ENCODE measurements at places on chromosomes 3 and 15.
A peak's percentile ranks its signal among the peaks of the same experiment; 100 is the strongest.

DNA sequence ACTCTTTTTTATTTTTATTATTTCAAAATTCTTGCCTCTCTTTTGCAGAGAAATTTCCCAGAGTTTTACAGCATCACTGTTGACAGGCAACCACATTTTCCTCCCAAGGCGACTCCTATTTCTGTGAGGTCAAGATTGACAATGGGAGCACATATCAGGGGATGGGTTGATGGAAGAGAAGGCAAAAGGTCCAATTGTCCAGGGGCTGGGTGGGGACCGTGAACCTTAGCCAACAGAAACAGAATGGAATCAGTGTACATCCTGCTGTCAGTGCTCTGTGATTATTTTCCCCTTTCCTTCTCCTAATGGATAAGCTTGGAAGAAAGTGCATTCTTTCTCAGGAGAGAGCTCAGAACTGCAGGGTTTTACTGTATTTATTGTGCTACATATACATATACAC is 42.4 kb downstream of the CNTN6 start:
- no peak for DNase-seq

GRCh38 chr3:58609990-58610389 is 32.8 kb upstream of the FAM107A start:
- DNase-seq, result no peak

GRCh38 chr15:57849317-57849716 is 142.8 kb downstream of the POLR2M start:
- DNase-seq, result no peak

DNA sequence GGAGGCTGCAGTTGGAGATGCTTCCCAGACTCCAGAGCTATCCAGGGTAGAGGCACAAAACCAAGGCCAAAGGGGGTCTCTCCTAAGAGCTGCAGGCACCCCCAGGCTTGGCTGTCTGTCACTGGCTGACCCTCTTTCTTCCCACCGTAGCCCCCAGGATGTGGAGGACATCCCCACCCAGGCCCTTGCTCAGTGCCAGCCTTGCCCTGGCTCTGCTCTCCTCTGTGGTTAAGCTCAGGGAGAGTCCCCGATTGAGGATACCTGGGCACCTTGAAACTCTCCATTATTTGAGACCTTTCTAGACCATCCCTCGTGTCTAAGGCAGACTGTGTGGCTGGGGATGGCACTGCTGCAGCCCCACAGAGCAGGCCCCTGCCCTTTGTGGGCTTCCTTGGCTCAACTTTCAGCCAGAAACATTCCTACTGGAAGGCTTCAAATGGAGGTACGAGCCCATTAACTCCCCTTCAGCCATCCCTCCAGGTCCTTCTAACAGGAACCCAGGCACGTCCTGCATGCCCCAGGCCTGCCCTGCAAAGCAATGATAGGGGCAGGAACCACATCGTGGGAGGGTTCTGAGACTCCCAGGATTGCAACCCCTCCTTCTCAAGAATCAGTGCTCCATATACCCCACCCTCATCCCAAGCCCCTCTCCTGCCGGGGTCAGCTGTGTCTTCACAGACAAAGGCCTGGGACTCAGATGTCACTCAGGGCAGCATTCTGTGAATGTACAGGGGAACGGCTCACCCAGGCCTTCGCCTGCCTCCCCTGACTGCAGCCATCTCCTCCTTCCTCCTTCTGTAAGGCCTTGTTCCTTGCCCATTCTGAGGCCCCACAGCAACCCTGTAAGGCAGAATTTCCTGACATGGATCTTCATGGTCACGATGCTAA is 102.9 kb upstream of the ABHD17C start:
- DNase-seq, result no peak

- DNase-seq, result no peak
These were observed 89.4 kb upstream of the FEZF2 start for GRCh38 chr3:62462788-62463187.

GRCh38 chr3:76203578-76203977 is 418.2 kb upstream of the ZNF717 start:
- DNase-seq, result no peak

DNA sequence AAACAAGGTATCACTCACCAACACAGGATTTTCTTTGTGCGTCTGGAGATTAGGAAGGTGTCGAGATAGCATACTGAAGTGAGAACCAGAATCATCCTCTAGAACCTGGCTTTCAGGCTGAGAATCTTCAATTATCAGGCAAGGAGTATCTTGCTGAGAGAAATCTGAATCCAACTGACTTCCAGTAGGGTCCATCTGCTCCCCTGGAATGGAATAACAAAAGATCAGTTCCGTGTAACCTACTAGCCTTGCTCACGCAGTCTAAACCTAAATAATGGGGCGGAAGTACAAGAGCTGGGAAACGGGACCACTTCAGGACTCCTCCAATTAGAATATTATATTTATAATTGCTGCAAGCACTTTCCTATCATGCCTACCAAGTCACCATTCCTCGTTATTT is 690 bp downstream of the TP53BP1 start:
- peak; percentile 9 for DNase-seq

DNA sequence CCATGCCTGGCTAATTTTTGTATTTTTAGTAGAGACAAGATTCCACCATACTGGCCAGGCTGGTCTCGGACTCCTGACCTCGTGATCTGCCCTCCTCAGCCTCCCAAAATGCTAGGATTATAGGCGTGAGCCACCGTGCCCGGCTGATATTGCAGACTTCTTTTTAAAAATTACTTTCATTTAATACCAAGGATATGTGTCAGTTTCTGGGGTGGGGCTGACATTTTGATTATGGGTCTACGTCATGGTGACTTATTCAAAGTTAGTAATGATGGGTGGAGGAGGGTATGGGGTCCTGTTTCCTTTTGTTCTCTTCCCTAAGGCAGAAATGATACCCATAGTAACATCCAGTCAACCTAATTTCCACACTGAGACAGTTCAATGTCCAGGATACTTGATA is 34.7 kb downstream of the GBE1 start:
- no peak for DNase-seq

DNA sequence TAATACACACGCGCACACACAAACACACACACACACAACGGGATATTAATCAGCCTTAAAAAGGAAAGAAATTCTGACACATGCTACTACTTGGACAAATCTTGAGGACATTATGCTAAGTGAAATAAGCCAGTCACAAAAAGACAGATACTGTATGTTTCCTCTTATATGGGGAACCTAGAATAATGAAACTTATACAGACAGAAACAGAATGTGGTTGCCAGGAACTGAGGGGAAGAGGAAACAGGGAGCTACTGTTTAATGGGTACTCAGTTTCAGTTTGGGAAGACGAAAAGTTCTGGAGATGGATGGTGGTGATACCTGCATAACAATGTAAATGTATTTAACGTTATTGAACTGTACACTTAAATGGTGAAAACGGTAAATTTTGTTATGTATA is 20.2 kb downstream of the ICE2 start:
- no peak for DNase-seq

- no peak for DNase-seq
These were observed 82.2 kb upstream of the EPHA3 start for GRCh38 chr3:89025185-89025584.

GRCh38 chr3:171944118-171945016 is 95.0 kb upstream of the FNDC3B start:
- DNase-seq, result no peak

- DNase-seq, result no peak
These were observed 29.2 kb downstream of the CPN2 start for GRCh38 chr3:194321693-194322640.

GRCh38 chr3:135452881-135453280 is 512.6 kb upstream of the PPP2R3A start:
- no peak for DNase-seq

DNA sequence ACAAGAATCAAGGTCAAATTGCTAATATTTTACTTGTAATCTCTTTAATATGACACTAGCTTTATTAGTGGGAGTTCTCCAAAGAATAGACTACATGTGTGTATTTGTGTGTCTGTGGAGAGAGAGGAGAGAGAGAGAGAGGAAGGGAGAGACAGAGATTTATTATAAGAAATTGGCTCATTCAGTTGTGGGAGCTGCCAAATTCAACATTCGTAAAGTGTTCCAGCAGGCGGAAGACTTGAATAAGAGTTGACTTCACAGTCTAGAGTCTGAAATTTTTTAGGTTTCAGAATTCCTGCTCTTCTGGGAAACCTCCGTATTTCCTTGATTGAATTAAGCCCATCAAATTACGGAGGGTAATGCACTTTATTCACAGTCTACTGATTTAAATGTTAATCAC is 4.7 kb upstream of the CLDN1 start:
- no peak for DNase-seq

GRCh38 chr15:68821841-68822381 is 1.2 kb upstream of the ANP32A start:
- DNase-seq, result no peak

DNA sequence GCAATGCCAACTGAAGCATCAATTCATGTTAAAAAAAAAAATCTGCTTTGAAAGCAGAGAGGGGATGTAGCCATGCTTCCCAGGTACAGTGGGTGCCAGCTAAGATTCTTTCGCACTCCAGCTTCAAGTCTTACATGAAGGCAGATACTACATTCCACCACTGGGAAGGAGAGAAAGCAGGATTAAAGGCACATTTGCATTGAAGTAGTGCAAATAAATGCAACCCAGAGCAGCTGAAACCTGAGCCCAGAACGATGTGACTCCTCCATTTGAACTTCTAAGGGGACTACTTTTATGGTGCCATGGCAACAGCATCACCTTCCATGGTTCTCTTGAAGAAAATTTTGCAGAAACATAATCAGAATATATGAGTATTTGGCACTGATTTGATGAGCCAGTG is 19.1 kb upstream of the GJD2 start:
- no peak for DNase-seq

- DNase-seq, result no peak
These were observed 44.4 kb upstream of the PSMD6 start for GRCh38 chr3:64067506-64068346.

- DNase-seq, result no peak
These were observed 33.5 kb downstream of the UPK1B start for GRCh38 chr3:119206611-119207511.

DNA sequence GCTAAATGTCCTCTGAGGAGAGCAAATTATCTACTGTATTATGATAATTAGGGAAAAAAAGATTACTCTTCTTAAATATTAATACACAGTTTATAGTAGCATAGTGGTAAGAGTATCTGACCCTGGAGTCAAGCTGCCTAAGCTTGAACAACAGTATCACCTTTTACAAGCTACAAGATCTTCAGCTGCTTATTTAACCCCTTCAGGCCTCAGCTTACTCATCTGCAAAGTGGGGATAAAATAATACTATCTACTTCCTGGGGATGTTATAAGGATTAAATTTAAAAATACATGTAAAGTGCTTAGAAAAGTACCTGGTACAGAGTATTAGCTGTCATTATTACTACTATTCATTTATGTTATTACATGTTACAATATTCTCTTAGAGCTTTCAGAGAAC is 42.0 kb downstream of the SUMF1 start:
- DNase-seq, result no peak

GRCh38 chr3:147305533-147306250 is 100.7 kb downstream of the ZIC4 start:
- DNase-seq, result no peak

GRCh38 chr3:125357032-125357658 is 18.0 kb downstream of the ZNF148 start:
- peak; percentile 55 for DNase-seq

DNA sequence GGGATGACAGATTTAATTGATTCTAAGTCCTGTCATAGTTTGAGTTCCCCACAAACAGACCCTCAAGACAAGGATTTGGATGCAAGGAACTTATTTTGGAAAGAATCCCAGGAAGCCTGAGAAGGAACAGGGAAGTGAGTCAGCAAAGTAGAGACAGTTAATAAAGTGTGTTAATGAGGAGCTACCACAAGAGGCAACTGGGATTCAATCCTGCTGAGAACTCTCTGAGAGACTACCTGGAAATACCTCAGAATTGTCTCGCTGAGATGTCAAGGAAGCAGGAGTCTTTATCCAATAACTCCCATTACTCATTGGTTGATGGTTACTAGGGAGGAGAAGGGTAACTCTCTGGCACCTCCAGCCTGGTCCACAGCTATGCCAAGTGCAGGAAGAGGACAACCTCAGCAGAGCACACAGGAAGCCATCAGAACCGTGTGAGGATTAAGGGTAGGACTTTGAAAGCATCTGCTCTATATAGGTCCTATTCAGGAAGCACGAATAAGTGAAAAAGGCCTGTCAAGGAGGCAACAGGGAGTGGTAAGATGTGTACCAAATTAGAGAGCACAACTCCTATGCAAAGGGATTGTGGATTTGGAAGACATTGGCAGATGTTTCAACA is 311.1 kb upstream of the KCNH8 start:
- DNase-seq, result no peak

- no peak for DNase-seq
These were observed 7.3 kb upstream of the SCAPER start for GRCh38 chr15:76912430-76912829.

DNA sequence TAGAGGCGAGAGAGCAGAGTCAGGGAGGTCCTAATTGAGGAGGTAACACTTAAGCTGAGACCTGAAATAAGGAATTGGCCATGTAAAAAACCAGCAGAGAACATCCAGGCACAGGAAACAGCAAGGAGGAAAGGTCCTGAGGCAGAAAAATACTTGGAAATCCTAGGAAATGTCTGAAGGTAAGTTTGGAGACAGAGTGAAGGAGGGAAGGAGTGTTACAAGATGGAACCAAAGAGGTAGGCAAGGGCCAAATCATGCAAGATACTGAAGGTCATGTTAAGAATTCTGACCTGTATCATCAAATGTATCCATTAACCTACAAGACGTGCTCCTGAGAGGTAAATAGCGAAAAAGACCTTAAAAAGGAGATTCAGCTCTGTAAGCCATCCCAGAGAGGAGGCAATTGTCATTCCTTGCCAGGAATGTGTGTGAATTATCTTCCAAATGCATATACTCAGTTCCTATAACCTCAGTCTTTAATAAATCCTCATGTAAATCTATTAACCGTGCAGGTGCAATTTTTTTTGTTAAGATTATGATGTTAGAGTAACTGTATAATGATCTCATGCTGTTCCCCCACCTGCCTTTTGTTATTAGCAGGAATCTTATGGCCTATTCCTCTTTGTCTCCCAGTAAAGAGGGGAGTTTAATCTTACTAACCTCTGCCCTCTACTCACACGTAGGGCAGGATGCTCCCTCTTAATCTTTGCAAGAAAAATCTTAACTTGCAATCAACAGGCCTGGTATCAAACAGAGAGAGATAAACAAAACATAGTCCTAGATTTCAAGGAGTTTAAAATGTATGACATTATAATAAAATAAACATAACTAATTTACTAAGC is 166.9 kb downstream of the ULK4 start:
- DNase-seq, result no peak

GRCh38 chr3:114418724-114419543 is 125.1 kb downstream of the TIGIT start:
- DNase-seq, result peak; percentile 15

- DNase-seq, result no peak
These were observed 20.1 kb downstream of the SRGAP3 start for GRCh38 chr3:9229325-9229724.

GRCh38 chr15:20349774-20350498 is 191.7 kb downstream of the GOLGA6L6 start:
- DNase-seq, result no peak

- DNase-seq, result no peak
These were observed 10.8 kb upstream of the GOLGA6L2 start for GRCh38 chr15:23457890-23458289.
